Left hindlimb (tissue), 1 donor: ENCODE measurements at places on chromosomes 12 and 14.

DNA sequence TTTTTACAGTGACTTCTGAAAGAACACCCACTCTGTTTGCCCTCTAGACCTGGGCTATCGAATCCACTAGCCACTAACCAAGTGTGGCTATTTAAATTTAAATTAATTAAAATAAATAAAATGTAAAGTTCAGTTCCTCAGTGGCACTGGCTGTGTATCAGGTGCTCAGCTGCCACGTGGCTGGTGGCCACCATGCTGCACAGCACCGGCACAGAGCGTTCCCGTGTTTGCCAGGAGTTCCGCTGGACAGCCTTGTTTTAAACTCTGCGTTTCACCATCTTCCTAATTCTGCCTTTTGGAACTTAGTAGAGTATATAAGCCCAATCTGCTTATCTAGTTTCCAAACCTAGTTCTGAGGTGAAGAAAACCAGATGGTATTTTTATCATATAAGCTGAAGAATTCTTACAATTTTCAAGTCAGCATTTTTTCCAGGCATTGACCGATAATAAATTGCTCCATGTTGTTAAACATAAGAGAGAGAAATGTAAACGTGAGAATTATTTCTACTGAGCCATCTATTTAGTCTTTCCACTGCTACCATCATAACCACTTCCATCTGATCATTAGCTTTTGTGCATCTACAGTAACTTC, 339.0 kb downstream of the CACNA1C start:
- DNase-seq: no peak

DNA sequence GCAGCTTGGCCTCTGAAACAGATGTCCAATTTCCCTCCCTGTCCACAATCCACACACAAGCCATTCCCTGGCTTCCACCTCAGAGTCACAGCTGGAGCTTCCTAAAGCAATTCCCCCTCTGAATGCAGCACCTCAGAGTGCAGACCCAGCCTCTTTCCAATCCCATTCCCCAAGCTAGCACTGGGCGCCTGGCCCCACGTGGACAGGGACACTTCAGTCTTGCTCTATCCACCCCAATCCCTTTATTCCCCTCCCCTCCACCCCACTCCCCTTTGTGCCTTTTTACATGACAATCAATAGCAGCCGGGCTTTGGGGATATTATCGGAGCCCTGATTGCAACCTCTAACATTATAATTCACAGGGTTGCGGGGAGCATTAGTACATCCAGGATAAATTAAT, 292.6 kb downstream of the TTC8 start:
- DNase-seq: no peak

GRCh38 chr14:69034612-69035262, 55.6 kb upstream of the ACTN1 start:
- no peak for DNase-seq

- DNase-seq: no peak
Observed at GRCh38 chr12:75437564-75437963, 43.0 kb upstream of the GLIPR1 start.

GRCh38 chr12:34601689-34602088, 579.4 kb downstream of the ALG10 start:
- DNase-seq: no peak

- no peak for DNase-seq
Observed at GRCh38 chr12:56373515-56373914, 10.9 kb upstream of the APOF start.

- no peak for DNase-seq
Observed at GRCh38 chr12:19465711-19466110, 26.4 kb downstream of the AEBP2 start.

DNA sequence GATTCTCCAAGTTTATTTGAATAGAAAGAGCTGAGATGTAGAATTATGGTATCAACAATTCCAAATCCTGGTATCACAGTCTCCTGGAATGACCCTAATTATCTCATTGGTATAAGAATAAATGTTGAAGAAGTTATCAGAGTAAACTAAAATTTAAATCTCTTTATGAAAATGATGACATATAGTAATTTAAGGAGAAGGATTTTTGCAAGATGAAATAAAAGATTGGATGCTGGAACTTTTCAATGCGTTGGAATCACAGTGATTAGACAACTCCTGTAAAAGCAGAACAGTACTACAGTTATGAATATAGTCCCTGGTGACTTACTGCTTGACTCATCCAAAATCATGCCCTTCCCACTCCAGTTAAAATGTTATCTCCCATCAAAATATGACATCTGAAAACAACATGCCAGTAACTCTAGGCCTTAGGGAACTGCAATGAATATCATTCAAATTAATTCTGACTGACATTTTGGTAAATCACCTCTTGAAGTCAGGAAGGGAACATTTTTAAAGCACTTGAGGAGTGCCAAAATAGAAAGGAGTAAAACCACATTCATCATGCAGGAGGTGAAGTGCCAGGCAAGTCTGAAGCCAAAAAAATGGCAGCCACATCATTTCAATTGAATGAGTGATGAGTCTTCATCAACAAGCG, 197.8 kb upstream of the PRKD1 start:
- DNase-seq: no peak
